Heart right ventricle (tissue), 16 donors: ENCODE measurements at places on chromosomes 5 and 9. TPM values are rescaled to one million over a fixed set of nuclear protein-coding genes. Genes with fewer than 3 reads are reported as not detected.

The ZNF367 gene
- total RNA-seq, result 3.6 TPM

The OCLN gene
- total RNA-seq, result 1.5 TPM

The CMYA5 gene
- total RNA-seq, result 840 TPM

The GRIN3A gene
- total RNA-seq, result 0.07 TPM

The TRPM3 gene
- 0.38 TPM for total RNA-seq

The NUTM2G gene
- total RNA-seq, result not detected

The ADGRD2 gene
- not detected for total RNA-seq

The PRDM9 gene
- not detected for total RNA-seq

The DENND1A gene
- 12.9 TPM for total RNA-seq

The TMC1 gene
- total RNA-seq, result not detected

- no peak for DNase-seq
- H3K27me3 ChIP-seq, result no peaks in the 10 kb centered on the region
- H3K36me3 ChIP-seq, result no peaks in the 10 kb centered on the region
- no peak overlapping the region for H3K27ac ChIP-seq
- H3K4me1 ChIP-seq, result no peaks in the 10 kb centered on the region
Measured at GRCh38 chr9:86644675-86645034, 290.4 kb upstream of the TUT7 start.

GRCh38 chr9:112939418-112939817 lies 48.7 kb upstream of the SLC46A2 start:
- H3K27me3 ChIP-seq, result peaks cover 12% of the 10 kb centered on the region
- no peak overlapping the region for H3K4me3 ChIP-seq
- DNase-seq, result no peak
- H3K27ac ChIP-seq, result no peak overlapping the region
- H3K36me3 ChIP-seq, result no peaks in the 10 kb centered on the region

- no peak overlapping the region for H3K4me3 ChIP-seq
- H3K4me1 ChIP-seq, result no peaks in the 10 kb centered on the region
- DNase-seq, result no peak
- no peaks in the 10 kb centered on the region for H3K27me3 ChIP-seq
Measured at GRCh38 chr5:3307982-3308621, 287.5 kb upstream of the IRX1 start.

GRCh38 chr9:113952676-113953075 lies 76.6 kb downstream of the ZNF618 start:
- no peak overlapping the region for H3K27ac ChIP-seq
- no peak overlapping the region for H3K4me3 ChIP-seq
- H3K4me1 ChIP-seq, result no peaks in the 10 kb centered on the region
- DNase-seq, result no peak
- no peaks in the 10 kb centered on the region for H3K36me3 ChIP-seq
- no peaks in the 10 kb centered on the region for H3K27me3 ChIP-seq

DNA sequence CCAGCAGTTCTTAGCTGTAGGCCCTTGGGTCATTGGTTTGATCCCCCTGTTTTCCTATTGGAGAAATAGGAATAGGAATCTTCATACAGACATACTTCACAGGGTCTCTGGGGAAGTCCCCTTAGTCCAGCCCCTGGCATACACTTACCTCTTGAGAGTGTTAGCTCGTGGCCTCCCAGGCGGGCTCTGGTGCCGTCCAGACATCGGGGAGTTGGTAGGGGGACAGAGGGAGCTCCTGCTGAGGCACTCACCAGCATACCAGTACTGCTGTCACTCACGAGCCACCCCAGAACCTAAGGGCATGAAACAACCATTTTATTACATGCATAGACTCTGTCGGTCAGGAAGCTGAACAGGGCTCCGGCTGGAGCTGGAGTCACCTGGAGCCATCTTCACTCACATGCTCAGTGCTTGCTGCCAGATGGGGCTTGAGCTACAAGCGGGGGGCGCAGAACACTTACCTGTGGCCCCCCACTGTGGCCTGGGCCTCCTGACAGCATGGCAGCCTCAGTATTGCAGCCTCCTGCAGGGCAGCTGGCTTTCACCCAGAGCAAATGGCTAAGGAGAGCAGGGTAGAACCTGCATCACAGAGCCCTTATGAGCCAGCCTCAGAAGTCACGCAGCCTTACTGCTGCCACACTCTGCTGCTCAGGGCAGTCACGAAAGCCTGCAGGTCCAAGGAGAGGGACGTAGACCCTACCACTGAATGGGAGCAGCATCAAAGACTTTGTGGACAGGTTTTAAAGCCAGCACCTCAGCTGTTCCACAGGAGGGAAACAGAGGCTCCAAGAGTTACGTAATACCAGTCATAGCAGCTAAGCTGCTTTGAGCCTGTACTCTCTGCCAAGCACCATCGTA lies 58.3 kb upstream of the ANGPTL2 start:
- H3K4me1 ChIP-seq, result peaks cover 41% of the 10 kb centered on the region
- H3K4me3 ChIP-seq, result no peak overlapping the region
- H3K27ac ChIP-seq, result peak overlapping the region; percentile 15
- DNase-seq, result peak; percentile 3
- no peaks in the 10 kb centered on the region for H3K27me3 ChIP-seq

GRCh38 chr9:105554042-105554441 lies 3.9 kb upstream of the FKTN start:
- H3K4me1 ChIP-seq, result no peaks in the 10 kb centered on the region
- no peak overlapping the region for H3K27ac ChIP-seq
- no peaks in the 10 kb centered on the region for H3K36me3 ChIP-seq
- no peaks in the 10 kb centered on the region for H3K27me3 ChIP-seq
- no peak overlapping the region for H3K4me3 ChIP-seq

DNA sequence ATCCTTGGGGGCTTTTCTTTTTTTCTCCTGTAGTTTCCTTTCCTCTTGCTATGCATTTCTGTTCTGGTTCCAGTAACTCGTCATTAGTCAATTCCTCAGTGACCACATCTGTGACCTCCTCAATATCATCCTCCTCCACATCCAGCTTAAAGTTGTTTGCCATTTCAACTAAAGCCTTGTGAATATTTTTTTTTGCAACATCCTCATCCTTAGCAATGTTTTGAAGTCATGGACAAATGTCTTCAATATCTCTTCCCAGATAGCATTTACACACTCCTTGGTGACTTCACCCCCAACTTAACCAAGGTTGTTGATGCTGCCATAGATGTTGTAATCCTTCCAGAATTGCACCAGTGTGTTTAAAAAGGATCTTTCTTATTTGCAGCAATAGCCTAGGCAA lies 14.7 kb upstream of the ADRB2 start:
- H3K4me3 ChIP-seq, result no peak overlapping the region
- no peaks in the 10 kb centered on the region for H3K27me3 ChIP-seq
- no peak overlapping the region for H3K27ac ChIP-seq

DNA sequence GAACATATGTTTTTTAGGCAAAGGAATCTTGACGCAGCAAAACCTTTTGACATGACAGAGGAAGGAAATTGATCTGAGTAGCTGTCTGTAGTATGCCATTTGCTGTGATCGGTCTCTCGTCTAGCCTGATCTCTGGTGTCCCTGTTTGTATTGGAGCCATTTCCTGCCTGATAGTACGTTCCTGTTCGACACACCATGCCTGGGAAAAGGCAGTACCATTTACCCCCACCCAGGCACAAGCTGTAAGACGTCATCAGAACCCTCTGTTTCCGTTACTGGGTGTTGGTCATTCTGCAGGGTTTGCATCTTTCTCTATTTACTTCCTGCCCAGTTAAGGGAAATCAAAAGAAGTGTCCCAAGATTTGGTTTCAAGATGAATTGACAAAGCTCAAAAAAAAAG lies 129.7 kb downstream of the CEMIP2 start:
- H3K27me3 ChIP-seq, result no peaks in the 10 kb centered on the region
- H3K4me1 ChIP-seq, result no peaks in the 10 kb centered on the region
- H3K27ac ChIP-seq, result peak overlapping the region; percentile 63

DNA sequence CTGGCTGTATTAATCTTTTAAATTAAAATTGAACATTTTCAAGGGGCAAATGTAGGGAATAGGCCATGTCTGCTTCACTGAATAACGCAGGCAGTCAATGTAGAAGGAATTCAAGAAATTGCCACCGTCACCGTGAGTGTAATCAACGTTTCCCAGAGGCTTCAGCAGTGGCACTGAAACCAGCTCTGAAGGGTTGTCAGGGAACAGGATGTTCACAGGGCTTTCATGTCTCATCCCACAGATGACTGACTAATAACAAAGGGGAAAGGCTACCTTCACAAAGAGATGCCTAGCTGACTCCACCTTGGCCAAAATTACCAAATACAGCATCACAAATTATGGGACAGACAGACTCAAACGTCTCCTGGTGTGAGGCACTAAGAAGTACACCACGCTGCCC lies 70.4 kb upstream of the SIMC1 start:
- H3K4me3 ChIP-seq, result no peak overlapping the region
- H3K36me3 ChIP-seq, result no peaks in the 10 kb centered on the region

DNA sequence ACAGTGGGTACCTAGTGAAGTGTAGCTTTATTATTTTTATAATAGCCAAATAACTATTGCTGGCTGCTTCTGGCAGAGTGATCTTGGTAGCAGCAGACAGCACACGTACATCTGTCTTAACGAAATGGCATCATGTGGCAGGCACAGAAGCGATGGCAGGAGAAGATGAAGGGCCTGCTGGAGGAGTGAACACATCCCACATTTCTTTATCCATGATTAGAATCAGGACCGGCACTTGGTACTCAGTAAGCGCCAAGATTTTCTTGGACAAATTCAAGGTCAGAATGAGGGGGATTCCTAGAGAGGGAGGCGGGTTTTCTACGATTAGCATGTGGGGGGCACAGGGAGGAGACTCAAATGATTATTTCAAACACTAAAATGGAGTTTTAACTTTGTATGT lies 23.0 kb upstream of the ZNF366 start:
- H3K4me1 ChIP-seq, result no peaks in the 10 kb centered on the region
- no peak overlapping the region for H3K4me3 ChIP-seq
- H3K27me3 ChIP-seq, result no peaks in the 10 kb centered on the region

DNA sequence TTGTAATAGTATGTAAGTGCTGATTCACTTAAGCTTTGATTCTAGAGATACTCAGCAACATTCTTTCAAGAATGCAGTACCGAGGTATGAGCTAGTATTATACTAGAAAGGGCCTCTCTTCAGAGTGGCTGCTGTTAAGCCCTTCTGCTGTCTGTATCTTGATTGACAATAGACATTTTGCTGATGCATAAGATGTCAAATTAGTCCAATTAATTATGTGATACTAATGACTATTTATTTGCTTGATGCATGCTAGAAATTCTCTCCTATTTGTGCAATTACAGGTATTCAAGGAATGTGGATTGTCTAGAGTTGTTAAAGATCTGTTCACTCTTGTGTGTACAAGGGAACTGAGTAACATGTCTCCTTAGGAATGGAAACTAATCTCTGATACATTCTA lies 92.3 kb upstream of the PTGER4 start:
- no peak overlapping the region for H3K27ac ChIP-seq
- no peak overlapping the region for H3K4me3 ChIP-seq
- DNase-seq, result no peak
- no peaks in the 10 kb centered on the region for H3K36me3 ChIP-seq
- no peaks in the 10 kb centered on the region for H3K4me1 ChIP-seq

GRCh38 chr5:107633171-107633901 lies 37.4 kb downstream of the EFNA5 start:
- H3K36me3 ChIP-seq, result no peaks in the 10 kb centered on the region
- no peaks in the 10 kb centered on the region for H3K4me1 ChIP-seq
- H3K27me3 ChIP-seq, result no peaks in the 10 kb centered on the region
- no peak for DNase-seq

- H3K4me1 ChIP-seq, result no peaks in the 10 kb centered on the region
- H3K27me3 ChIP-seq, result no peaks in the 10 kb centered on the region
- no peak for DNase-seq
- no peak overlapping the region for H3K27ac ChIP-seq
- H3K36me3 ChIP-seq, result no peaks in the 10 kb centered on the region
Measured at GRCh38 chr5:144945503-144945902, 774.8 kb downstream of the KCTD16 start.

DNA sequence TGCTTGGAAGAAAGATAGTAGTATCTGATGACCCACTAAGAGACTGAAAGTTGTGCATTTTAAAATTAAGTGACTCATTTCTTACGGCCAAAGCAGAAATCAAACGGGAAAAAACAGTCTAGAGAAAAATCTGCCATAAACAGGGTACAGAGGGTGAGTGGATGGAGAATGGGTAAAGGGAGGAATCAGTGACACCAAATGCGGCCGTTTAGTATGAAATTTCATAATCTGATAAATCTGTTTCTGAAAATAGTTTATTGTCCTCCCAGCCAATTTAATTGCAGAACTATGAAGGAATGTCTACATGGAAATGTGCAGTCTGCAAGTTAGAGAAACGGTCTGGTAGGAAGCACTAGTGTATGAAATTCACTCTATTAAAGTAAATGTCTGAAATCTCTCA lies 39.5 kb downstream of the ADAMTS12 start:
- no peak overlapping the region for H3K27ac ChIP-seq
- H3K27me3 ChIP-seq, result no peaks in the 10 kb centered on the region
- peaks cover 12% of the 10 kb centered on the region for H3K4me1 ChIP-seq
- peak overlapping the region; percentile 10 for H3K4me3 ChIP-seq
- no peak for DNase-seq
- no peaks in the 10 kb centered on the region for H3K36me3 ChIP-seq

GRCh38 chr5:166358127-166358830 lies 1933.2 kb upstream of the WWC1 start:
- no peak for DNase-seq
- no peaks in the 10 kb centered on the region for H3K27me3 ChIP-seq
- no peaks in the 10 kb centered on the region for H3K4me1 ChIP-seq
- H3K27ac ChIP-seq, result no peak overlapping the region

GRCh38 chr9:137376386-137376785 lies 46.6 kb downstream of the EXD3 start:
- H3K4me1 ChIP-seq, result no peaks in the 10 kb centered on the region
- H3K4me3 ChIP-seq, result no peak overlapping the region
- DNase-seq, result no peak
- no peak overlapping the region for H3K27ac ChIP-seq
- no peaks in the 10 kb centered on the region for H3K36me3 ChIP-seq
- H3K27me3 ChIP-seq, result no peaks in the 10 kb centered on the region

GRCh38 chr9:35436933-35437332 lies 53.0 kb upstream of the RUSC2 start:
- no peaks in the 10 kb centered on the region for H3K36me3 ChIP-seq
- H3K27me3 ChIP-seq, result no peaks in the 10 kb centered on the region
- DNase-seq, result no peak
- H3K27ac ChIP-seq, result no peak overlapping the region
- H3K4me3 ChIP-seq, result no peak overlapping the region

DNA sequence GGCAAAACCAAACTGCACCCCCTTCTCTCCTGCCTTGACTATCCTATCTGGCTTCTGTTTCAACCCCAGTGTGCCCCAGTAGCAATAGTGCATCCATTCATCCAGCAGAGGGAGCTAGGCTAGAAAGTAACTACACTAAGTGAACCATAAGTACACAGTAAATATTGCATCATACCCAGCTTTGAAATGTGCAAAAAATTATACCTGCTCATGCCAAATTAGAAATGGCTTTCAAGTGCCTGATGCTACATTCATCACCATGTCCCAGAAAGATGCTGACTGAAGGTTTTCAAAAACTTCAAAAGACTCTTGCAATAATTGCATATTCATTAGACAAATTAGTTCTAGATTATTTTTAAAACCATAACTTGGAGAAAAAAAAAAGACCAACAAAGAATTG lies 153.5 kb downstream of the PRELID2 start:
- no peaks in the 10 kb centered on the region for H3K36me3 ChIP-seq
- H3K27ac ChIP-seq, result no peak overlapping the region
- no peak for DNase-seq
- no peaks in the 10 kb centered on the region for H3K27me3 ChIP-seq
- no peaks in the 10 kb centered on the region for H3K4me1 ChIP-seq

- DNase-seq, result no peak
- peak overlapping the region; percentile 27 for H3K4me3 ChIP-seq
- no peaks in the 10 kb centered on the region for H3K36me3 ChIP-seq
Measured at GRCh38 chr9:94866770-94867169, 140.3 kb downstream of the AOPEP start.
